CD4-positive, alpha-beta T cell treated with Interleukin-2 at 100 ng/mL for 4 hours (primary cell): ENCODE measurements at places on chromosomes 4 and X.

DNA sequence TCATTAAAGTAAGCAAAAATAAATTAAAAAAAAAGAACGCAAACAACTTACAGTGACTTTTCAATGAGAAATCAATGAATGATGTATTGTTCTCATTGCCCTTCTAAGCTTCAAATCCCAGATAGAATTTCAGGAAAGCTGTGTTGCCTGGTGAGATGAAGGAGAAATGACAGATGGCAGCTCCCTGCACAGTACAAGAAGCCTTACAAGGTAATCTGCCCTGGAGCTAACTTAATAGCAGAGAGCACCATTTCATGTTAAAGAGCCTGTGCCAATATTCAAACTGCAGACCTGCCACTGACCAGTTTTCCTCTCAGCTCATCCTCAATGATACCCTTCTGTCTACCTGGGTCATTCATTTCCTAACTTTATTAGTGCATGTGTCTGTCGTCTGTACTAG, 54.0 kb downstream of the GC start:
- no peak for DNase-seq

DNA sequence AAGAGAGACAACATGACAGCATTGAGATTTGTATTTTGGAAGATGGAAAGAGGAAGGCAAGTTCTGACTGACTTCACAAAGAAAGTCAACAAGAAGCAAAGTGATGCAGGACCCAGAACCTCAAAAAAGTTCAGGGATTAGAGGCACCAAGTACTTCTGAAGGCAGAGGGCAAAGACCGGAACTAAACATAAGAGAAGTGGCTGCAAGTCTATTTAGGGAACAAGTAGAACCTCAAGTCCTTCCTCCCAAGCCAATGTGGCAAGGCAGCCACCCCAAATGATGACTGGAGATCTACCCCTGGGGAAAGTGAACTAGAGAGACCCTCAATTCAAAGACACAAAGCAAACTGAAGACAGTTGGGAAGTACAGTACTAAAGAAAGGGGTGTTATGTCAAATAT, 46.6 kb downstream of the SLC39A8 start:
- no peak for DNase-seq

GRCh38 chr4:183424109-183424744, 20.2 kb upstream of the CDKN2AIP start:
- DNase-seq, result no peak

DNA sequence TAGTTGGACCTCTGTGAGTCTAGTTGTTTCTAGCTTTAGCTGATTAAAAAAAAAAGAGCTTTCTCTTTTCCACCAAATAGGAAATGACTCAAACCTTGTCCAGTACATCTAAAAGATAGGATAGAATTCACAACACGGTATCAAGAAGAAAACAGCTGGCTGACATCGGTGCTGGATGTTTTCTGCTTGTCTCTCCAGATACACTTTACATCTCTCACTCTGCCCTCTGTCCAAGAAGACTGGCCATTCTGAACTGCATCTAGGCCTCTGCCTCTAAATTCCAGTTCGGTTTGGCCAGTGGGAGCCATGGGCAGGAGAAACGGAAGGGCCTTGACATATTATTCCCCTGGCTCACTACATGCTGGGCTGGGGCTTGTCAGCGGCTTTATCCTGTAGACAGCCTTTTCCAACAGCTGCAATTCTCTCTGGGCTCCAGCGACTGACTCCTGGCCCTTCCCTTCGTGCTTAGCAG, 57.3 kb upstream of the SHISA3 start:
- no peak for DNase-seq

DNA sequence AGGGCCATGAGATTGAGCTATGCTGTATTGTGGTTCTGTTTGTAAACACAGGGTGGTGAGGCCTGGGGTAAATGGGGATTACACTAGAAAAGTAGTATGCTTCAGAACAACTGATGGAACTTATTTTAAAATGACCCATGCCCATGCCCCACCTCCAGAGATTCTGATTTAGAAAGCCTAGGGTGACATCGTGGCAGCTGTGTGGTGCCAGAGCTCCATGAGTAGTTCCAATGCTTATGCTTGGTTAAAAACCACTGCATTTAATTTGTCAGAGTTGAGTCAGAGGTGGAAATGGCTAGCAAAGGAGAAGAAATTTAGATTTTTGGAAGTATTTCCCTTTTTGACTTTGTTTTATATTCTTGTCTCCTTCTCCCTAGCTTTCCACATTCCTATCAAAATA, 63.4 kb upstream of the PDE5A start:
- no peak for DNase-seq

DNA sequence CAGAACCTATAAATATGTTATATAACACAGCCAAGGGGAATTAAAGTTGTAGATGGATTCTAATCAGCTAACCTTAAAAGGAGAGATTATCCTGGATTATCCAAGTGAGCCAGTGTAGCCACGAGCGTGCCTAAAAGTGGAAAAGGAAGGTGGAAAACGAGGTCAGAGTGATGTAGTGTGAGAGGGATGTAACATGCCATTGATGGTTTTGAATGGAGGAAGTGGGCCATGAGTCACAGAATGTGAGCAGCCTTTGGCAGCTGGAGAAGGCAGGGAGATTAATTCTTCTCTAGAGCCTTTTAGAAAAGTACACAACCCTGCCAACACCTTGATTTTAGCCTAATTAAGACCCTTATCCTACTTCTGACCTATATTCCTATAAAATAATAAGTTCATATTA, 149.1 kb downstream of the SLC39A8 start:
- DNase-seq, result no peak

DNA sequence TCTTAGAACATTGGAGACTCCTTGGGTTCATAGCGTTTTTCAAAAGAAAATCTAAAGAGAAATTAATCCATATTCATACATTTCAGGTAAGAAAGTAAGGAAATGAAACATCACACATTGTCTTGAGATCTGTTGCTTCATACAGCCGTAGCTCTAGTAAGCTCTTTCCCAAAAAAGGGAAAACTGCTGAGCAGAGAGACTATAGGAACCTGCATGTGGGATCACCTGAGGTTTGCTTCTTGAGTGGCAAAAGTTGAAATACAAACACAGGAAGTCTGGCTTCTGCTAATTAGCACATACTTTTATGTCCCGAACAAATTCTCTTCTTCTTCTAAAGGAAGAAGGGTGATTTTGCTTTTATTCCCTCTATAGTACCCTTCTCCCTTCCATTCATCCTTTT, 57.7 kb downstream of the MRPL1 start:
- DNase-seq, result no peak

DNA sequence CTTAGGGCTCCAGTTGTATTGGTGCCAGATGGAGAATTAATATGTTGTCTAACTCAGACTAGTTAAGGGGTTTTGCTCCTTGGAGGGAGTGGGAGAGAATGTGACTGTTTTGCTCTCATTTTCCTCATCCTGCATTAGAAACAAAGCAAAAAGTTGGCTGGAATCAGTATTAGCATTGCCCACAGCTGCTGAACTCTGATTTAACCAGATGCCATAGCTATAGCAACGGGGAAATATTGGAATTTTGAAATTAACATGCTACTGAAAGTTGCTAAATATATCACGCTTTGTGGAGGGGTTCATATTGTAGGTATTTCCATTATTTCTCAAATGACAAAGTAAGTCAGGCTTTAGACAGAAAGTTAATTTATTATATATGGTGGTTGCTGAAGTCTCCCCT, 66.7 kb upstream of the EOLA2 start:
- DNase-seq, result no peak
